ENCODE measurements at places on chromosomes 12 and 14. TPM values are rescaled to one million over a fixed set of nuclear protein-coding genes. Genes with fewer than 3 reads are reported as not detected.
A peak's percentile ranks its signal among the peaks of the same experiment; 100 is the strongest.

DNA sequence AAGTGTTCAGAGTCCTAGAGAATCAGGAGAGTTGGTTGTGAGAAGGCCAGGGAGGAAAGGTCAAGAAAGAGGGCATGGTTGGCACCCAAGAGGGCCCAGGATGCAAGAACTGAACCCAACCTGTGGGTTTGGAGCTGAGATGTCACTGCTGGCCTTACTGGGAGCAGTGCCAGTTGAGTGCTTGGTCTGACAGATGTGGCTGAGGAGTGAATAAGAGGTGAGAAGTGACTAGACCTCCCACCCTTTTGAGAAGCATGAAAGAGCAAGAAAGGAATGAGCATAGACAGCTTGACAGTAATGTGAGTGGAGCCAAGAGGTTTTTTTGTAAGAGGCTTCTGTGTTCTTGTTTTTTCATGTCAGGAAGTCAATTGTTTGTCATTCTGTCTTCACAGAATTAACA lies 95.3 kb downstream of the FGD4 start:
- H3K4me3 ChIP-seq, result no peak overlapping the region
- peaks cover 25% of the 10 kb centered on the region for H3K4me1 ChIP-seq
- no peak overlapping the region for H3K27ac ChIP-seq
- no peak for DNase-seq

- H3K27me3 ChIP-seq, result no peaks in the 10 kb centered on the region
- no peak overlapping the region for H3K27ac ChIP-seq
- no peaks in the 10 kb centered on the region for H3K36me3 ChIP-seq
- H3K4me3 ChIP-seq, result no peak overlapping the region
Measured at GRCh38 chr14:81172353-81172752, 48.4 kb downstream of the GTF2A1 start.

GRCh38 chr12:29223956-29224543 lies 75.0 kb downstream of the FAR2 start:
- no peak overlapping the region for H3K4me3 ChIP-seq
- no peaks in the 10 kb centered on the region for H3K27me3 ChIP-seq
- H3K36me3 ChIP-seq, result no peaks in the 10 kb centered on the region
- H3K4me1 ChIP-seq, result no peaks in the 10 kb centered on the region

DNA sequence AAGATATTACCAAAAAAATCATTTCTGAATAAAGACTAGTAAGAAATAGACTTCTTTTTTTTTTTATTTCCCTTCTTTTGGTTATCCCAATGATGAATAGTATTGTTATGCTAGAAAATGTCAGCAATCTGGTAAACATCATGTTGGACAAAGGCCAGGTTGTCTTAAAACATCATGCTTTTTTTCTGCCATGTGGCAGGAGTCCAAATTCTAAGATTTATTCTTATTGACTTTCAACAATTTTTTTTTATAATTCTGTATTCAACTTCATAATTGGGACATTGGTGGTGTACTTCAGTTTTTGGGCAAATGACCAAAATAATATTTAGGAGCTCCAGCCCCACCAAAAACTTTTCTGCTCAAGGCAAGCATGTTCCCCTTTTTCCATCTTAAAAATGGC lies 10.5 kb downstream of the DCN start:
- no peak for DNase-seq
- no peak overlapping the region for H3K27ac ChIP-seq
- peaks cover 3% of the 10 kb centered on the region for H3K4me1 ChIP-seq
- peaks cover 5% of the 10 kb centered on the region for H3K36me3 ChIP-seq

DNA sequence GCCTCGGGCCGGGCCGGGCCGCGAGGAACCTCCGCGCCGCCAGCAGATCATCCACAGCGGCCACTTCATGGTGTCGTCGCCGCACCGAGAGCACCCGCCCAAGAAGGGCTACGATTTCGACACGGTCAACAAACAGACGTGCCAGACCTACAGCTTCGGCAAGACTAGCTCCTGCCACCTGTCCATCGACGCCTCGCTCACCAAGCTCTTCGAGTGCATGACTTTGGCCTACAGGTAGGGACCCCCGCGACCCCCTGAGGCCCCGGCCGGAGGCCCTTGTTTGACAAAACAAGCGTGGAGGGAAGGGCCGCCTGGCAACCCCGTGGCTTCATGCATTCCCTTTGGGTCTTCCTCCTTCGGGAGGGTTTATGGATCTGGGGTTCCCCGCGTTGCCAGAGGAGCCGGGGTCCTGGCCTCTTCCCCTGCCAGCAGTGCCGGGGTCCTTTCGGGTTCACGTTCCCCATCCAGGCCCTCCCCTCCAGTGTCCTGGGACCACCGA lies 526 bp downstream of the MLXIP start:
- H3K4me1 ChIP-seq, result peaks cover 48% of the 10 kb centered on the region
- peaks cover 5% of the 10 kb centered on the region for H3K36me3 ChIP-seq
- no peaks in the 10 kb centered on the region for H3K27me3 ChIP-seq
- H3K27ac ChIP-seq, result peak overlapping the region; percentile 87
- H3K4me3 ChIP-seq, result peak overlapping the region; percentile 79

GRCh38 chr12:7624478-7624877 lies 41.2 kb downstream of the APOBEC1 start:
- no peaks in the 10 kb centered on the region for H3K4me1 ChIP-seq
- no peaks in the 10 kb centered on the region for H3K27me3 ChIP-seq
- H3K27ac ChIP-seq, result no peak overlapping the region
- H3K36me3 ChIP-seq, result no peaks in the 10 kb centered on the region

GRCh38 chr12:58425481-58426392 lies 484.4 kb downstream of the ATP23 start:
- peaks cover 24% of the 10 kb centered on the region for H3K4me1 ChIP-seq
- no peaks in the 10 kb centered on the region for H3K27me3 ChIP-seq
- no peak overlapping the region for H3K4me3 ChIP-seq
- H3K36me3 ChIP-seq, result no peaks in the 10 kb centered on the region
- no peak for DNase-seq

DNA sequence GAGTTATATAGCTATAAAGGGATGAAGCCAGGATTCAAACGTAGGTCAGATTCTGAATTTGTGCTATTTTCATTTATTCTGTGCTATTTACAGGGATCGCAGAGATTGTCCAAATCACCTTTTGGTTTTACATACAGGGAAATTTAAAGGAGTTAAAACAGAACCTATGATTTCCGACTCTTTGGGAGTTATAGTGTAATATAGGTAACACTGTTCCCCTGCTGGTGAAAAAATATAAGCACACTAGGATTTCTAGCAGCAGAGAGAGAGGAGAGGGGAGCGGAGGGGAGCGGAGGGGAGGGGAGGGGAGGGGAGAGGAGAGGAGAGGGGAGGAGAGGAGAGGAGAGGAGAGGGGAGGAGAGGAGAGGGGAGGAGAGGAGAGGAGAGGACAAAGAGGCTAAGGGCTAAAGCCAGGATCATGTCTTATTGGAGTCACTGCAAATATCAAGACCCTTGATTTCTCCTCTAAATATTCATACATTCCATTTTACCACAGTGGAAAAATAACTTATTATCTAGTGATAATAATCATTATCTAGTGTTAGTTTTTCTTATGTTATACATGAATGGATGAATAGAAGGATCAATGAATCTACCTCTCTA lies 46.2 kb upstream of the KCNH5 start:
- no peaks in the 10 kb centered on the region for H3K4me1 ChIP-seq
- no peak for DNase-seq
- no peaks in the 10 kb centered on the region for H3K27me3 ChIP-seq

DNA sequence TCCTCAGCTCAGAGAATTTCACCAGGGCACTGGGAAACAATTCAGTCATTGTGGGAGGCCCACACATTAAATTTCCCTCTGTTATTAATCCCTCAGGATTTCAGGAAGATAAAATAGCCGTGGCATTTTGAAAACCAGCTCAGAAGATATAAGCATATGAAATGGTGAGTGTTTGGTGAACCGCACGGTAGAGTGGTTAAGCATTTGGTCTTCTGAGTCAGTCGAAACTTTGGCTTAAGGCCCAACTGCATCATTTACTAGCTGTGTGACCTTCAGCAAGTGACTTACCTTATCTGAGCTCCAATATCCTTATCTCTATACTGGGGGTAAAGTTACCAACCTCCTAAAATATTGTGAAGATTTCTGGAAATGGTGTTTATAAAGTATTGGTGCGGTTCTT lies 5.2 kb upstream of the VRK1 start:
- H3K4me3 ChIP-seq, result no peak overlapping the region
- H3K4me1 ChIP-seq, result peaks cover 3% of the 10 kb centered on the region
- no peak overlapping the region for H3K27ac ChIP-seq
- H3K27me3 ChIP-seq, result peaks cover 5% of the 10 kb centered on the region
- no peaks in the 10 kb centered on the region for H3K36me3 ChIP-seq

GRCh38 chr12:50297027-50297426 lies 13.7 kb upstream of the LIMA1 start:
- peak overlapping the region; percentile 56 for H3K27ac ChIP-seq
- no peaks in the 10 kb centered on the region for H3K27me3 ChIP-seq
- no peak overlapping the region for H3K4me3 ChIP-seq
- H3K36me3 ChIP-seq, result no peaks in the 10 kb centered on the region

DNA sequence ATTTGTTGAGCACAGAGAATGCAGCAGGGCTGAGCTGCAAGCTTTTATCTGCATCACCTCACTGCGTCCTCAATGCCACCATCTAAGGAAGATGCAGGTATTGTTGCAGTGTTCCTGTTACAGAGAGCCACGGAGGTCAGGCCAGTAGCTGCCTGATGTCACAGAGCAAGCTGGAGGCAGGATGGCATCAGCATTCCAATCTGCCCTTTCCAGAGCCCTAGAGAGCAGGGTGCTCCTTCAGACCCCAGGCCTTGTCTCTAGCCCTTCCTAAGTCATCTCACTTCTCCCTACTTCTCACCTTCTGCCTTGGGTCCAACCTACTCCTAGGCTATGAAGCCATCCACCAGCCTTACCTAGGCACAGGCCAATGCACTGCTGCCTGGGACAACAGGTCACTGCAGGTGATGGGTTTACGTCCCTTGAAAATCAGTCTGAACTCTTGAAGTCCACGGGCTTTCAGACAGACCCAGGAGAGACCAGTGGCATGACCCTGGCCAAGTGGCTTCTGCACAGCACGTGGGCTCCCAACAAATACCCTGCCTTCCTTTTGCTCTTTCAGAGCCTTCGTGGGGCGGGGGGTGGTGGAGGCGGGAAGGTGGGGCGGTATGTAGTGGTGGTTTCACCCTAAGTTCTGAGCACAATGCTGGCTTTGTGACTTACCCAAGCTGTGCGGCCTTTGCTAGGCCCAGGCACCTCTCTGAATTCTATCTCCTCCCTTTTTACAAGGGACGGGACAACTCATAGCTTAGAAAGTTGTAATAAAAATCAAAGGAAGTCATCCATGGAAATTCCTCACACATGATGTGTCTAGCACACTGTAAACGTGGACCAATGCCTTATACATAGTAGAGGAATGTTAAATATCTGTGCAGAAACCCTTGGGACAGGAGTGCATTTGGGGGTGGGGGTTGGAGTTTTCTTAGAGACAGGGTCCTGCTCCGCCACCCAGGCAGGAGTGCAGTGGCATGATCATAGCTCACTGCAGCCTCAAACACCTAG lies 136.0 kb downstream of the KSR2 start:
- peaks cover 13% of the 10 kb centered on the region for H3K27me3 ChIP-seq
- H3K4me1 ChIP-seq, result peaks cover 3% of the 10 kb centered on the region

DNA sequence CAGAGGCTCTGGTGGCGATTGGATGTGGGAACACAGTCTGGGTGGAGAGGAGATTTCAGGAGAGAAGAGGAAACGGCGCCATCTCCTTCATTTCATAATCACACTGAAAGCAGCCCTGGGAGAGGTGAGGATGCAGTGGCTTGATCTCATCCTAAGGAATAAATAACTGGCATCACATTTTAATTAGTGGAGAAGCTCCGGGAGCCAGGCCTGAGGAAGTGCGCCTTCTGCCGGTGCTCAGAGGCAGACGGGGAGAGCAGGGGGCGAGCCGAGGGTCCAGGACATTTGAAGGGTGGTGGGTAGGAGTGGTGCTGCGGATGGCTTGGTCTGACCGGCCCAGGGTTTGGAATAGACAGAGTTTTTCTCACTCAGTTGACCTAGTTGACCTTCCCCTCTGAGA lies 265.0 kb downstream of the CACNA1C start:
- H3K27me3 ChIP-seq, result peaks cover 6% of the 10 kb centered on the region
- H3K4me3 ChIP-seq, result no peak overlapping the region
- no peaks in the 10 kb centered on the region for H3K36me3 ChIP-seq
- H3K27ac ChIP-seq, result no peak overlapping the region
- peaks cover 5% of the 10 kb centered on the region for H3K4me1 ChIP-seq

- H3K4me1 ChIP-seq, result peaks cover 4% of the 10 kb centered on the region
- no peak overlapping the region for H3K4me3 ChIP-seq
- no peak overlapping the region for H3K27ac ChIP-seq
- DNase-seq, result no peak
- H3K36me3 ChIP-seq, result no peaks in the 10 kb centered on the region
Measured at GRCh38 chr12:13229504-13229903, 33.0 kb downstream of the EMP1 start.

DNA sequence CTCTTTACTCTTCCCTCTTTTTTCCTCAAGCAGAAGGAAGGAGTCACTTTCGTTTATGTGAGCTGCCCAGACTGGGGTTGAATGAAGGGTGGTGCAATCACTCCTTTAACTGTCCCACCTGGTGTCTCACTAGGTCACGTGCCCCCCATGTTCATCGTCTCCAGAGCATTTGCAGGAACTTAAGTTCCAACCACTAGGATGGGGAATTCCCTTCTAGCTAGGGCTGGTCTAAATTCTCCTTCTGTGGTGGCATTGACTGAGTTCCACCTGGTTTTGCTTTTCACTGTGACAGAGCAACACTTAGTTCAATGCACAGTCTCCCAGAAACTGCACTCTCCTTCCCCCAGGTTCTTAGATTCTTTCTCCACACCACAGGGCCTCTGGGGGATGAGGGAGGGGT lies 9.5 kb downstream of the FANCM start:
- peaks cover 5% of the 10 kb centered on the region for H3K36me3 ChIP-seq
- H3K27me3 ChIP-seq, result no peaks in the 10 kb centered on the region
- no peaks in the 10 kb centered on the region for H3K4me1 ChIP-seq
- DNase-seq, result no peak
- H3K27ac ChIP-seq, result no peak overlapping the region

- no peaks in the 10 kb centered on the region for H3K36me3 ChIP-seq
- no peak overlapping the region for H3K27ac ChIP-seq
- no peaks in the 10 kb centered on the region for H3K27me3 ChIP-seq
Measured at GRCh38 chr12:70933133-70933532, 12.6 kb upstream of the PTPRR start.

- H3K4me1 ChIP-seq, result peaks cover 6% of the 10 kb centered on the region
Measured at GRCh38 chr14:80770114-80770908, 171.2 kb downstream of the CEP128 start.

DNA sequence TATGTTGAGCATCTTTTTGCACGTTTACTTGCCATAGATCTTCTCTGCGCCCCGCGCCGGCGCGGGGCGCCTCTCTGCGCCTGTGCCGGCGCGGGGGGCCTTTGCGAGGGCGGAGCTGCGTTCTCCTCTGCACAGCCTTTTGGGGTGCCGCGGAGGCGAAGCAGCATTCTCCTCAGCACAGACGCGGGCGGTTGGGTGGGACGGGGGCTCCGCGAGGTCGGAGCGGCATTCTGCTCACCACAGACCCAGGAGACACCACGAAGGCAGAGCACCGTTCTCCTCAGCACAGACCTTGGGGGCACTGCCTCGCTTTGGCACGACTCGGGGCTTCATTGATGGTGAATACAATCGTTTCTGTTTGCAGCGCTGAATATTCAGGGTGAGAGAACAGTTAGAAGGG lies 28.5 kb upstream of the ANHX start:
- H3K27ac ChIP-seq, result no peak overlapping the region
- no peak for DNase-seq
- no peak overlapping the region for H3K4me3 ChIP-seq
- no peaks in the 10 kb centered on the region for H3K4me1 ChIP-seq
- no peaks in the 10 kb centered on the region for H3K36me3 ChIP-seq

NKX2-1 gene
- total RNA-seq, result not detected

GDF3 gene
- total RNA-seq, result not detected

TTC9 gene
- 4.1 TPM for total RNA-seq

ESRRB gene
- total RNA-seq, result not detected

CEBPE gene
- not detected for total RNA-seq

GALNT6 gene
- 8.0 TPM for total RNA-seq

GPR84 gene
- 1.7 TPM for total RNA-seq
